ENCODE measurements at places on chromosomes 2 and 18.

GRCh38 chr2:9400268-9401058, 22.9 kb downstream of the ITGB1BP1 start:
- no peak for DNase-seq

DNA sequence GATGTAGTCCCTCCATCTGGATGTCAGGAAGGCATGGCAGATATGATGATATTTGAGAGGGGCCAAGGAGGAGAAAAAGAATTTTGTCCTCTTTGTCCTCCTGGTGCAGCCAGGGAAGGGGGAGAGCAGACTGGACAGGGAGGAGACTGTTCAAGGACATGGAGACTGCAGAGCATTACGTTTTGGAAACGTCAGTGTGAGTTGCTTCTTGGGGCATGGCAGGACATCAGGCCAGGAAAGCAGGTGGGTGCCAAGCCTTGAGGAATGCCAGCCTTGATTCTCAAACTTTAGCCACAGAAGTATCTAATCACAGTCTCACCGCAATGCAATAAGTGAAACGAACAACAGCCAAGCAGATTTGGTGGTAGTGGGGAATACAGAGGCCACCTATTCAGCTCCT, 66.2 kb downstream of the BMP10 start:
- DNase-seq = no peak

DNA sequence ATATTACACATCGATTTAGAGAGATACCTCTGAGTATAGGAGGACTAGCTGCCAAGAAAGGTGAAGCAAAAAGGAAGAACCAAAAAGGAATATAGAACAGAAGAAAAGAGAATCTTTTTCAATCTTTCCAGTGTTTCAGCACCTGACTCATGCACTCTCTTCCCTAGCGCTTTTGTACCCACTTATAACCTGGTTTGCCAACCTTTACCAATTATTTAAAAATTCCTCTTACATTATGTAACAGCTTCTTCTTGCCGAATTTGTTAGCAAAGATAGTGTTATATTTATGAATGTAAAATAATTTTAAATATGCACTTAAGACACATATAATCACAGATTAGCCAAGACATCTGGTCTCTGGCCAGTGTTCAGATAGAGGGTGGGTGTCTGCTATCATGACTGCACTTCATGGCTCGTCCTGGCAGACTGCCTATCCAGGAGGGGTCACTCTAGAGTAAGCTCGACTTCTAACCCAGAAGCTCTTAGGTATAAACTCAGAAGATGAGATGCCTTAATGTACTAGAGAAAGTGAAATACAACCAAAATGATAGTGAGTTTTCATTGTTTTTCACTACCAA, 122.9 kb downstream of the ATAD2B start:
- peak; percentile 61 for DNase-seq

DNA sequence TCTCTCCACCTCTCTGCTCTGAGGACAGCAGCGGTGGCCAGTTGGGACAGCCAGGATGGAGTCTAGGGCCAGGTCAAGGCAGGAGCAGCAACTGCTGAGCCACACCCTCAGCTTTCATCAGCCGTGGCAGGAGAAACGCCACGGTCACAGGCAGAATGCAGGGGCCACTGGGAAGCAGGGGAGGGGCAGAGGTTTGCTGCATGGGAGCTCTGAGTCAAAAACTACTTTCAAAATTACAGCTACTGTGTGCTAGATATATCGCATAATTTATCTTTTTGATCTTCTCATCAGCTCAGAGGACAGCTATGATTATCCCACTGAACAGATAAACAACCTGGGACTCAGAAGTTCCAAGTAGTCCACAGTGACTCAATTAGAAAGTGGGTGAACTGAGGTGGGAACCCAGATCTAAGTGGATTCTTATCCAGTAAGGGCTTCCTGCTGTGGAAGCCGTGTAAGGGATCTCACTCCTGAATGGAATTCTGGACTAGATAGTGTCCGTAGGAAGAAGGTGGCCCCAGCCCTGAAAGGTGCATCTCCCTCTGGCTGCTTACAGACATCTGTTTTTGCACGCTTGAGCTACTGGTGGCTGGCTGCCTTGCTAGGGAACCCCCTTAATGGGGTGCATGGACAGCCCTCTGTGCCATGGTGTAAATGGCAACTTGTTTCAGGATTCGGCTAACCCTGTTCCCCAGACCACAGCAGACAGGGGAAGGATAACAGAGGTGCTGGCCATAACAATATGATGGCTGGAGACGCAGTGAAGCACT, 194.6 kb upstream of the SMAD2 start:
- no peak for DNase-seq

- DNase-seq = no peak
Measured at GRCh38 chr18:3713166-3713565, 263.2 kb downstream of the TGIF1 start.

- no peak for DNase-seq
Measured at GRCh38 chr2:112793449-112793978, 9.2 kb upstream of the IL1A start.

DNA sequence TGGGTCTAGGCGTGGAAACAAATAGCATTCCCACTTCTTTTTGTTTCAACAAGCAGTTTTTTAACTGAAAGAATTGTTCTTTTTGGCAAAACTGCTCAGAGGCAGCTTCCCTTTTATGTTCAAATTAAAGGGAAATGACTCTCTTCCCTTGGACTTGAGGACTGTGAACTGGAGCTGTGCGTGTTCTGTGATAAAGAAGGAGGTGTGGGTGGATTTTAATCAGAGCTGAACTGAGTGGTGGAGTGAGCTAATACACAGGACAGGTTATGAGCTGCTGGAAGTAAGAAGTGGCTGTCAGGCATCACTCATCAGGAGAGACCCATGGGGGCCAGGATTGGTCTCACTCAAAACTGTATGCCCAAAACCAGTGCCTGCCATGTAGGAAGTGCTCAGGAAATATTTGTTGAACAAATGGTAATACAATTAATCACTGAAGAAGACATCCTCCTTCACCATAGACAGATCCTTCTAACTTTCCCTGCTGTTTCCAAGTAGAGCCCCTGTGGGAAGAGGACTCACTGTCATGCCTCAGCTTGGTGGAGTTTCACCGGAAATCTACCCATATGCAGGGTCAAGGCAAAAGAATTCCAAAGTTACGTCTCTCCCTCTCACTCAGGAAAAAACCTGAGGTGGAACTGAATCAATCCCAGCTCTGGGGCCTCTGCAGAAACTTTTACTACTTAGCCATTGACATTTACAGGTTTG, 55.9 kb downstream of the FEZ2 start:
- DNase-seq = no peak

DNA sequence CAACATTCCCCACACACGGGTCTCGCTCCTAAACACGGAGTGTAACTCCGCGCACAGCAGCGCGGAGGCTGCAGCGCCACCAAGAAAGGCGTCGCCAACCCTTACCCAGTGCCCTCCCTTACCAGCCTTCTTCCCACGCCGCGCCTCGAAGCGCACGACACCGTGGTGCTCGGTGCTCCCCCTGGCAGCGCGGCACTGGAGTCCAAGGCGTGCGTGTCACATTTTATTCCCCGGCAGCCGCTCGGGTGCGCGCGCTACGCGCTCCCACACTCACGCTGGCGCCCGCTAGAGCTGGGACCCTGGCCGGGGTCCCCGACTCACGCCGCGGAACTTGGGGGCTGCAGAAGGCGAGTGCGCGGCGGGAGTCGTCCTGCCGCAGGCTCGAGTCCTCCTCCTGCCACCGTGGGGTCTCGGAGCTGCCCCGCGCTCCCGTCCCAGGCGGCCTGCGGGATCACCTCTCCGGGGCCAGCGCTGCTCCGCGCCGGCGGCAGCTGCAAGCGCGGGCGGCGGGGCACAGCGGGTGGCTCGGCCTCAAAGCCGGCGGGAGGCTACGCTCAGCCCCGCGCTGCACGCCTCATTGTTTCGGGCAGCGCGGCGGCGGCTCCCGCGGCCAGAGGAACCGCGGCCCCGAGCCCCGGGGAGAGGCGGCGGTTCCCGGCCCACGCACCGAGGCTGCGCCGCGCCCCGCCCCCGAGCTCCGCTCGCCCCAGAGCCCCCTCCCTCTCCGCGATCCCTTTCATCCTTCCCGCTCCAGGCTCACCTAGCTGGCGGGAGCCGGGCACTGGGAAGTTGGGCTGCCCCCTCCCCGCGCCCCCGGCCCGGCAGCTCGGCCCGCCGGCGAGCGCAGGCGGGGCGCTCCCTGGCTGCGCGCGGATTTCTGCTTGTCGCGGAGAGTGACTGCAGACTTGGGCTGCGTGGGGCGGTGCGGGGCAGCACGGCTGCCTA, at the start of gene ST6GAL2:
ST6GAL2 (minus strand) TSS at position 197 of the 945 bp plus-strand sequence. CDS start 42,190 bp downstream, outside the sequence.
- peak; percentile 8 for DNase-seq

- DNase-seq = no peak
Measured at GRCh38 chr2:168780669-168781071, 21.8 kb upstream of the NOSTRIN start.

DNA sequence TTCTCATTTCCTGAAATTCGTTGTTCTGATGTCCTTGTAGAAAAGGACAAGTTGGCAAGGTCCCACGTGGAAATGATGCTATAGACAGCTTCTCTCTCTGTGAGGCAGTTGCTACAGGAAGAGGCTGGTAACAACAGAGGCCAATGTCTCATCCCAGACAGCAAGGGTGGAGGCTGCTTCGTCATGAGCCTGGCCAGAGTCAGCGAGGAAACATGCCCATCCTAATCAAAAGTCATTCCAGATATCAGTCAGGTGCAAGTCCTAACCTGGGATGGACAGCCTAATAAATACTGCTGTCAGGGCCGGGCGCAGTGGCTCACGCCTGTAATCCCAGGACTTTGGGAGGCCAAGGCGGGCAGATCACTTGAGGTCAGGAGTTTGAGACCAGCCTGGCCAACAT, 6.4 kb upstream of the SMAD7 start:
- no peak for DNase-seq

DNA sequence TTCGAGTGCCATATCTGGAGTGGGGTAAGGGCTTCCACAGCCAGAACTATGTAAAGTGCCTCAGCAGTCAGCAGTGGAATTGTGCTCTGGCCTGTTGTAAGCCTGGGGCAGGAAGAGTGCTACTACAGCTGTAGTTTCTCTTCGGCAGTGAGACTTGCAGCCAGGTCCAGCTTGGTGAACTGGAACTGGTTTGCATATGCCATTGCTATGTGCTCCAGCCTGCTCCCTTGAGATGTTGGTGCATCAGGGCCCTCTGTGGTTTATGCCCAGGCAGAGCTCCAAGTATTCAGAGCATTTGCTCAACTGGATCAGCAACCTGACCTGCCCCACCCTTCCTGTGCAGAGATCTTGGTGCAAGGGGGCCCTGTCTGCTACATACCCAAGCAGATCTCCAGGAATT, 47.8 kb downstream of the ZNF804A start:
- DNase-seq = peak; percentile 87

- DNase-seq = no peak
Measured at GRCh38 chr2:189533288-189534035, 47.1 kb downstream of the SLC40A1 start.

DNA sequence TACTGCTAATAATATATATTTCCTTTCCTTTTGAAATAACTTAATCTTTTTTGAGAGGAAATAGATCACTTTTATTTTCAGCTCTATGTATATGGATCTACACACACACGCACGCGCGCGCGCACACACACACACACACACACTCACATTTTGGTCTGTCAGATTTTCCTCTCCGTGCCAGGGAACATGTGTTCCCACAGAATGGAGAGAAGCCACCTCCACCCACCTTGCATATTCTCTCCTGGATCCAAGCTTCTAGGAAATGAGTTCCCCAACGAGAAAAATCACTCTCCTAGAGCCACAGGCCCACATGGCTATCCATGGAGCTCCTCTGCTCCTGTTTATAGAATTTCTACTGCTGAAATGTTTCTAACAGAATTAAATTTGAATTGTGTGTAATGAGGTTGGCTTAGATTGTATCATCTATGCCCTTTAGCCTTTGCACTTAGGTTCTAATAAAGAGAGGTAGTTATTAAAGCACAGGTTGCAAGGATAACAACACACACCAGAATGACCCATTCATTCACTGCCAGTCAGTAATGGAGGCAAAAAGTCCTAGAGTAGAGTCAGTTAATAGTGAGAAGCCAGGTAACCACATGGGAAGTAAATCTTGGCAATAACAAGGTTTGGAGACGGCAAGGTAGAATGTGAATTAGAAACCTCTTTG, 19.7 kb downstream of the IFIH1 start:
- DNase-seq = no peak

DNA sequence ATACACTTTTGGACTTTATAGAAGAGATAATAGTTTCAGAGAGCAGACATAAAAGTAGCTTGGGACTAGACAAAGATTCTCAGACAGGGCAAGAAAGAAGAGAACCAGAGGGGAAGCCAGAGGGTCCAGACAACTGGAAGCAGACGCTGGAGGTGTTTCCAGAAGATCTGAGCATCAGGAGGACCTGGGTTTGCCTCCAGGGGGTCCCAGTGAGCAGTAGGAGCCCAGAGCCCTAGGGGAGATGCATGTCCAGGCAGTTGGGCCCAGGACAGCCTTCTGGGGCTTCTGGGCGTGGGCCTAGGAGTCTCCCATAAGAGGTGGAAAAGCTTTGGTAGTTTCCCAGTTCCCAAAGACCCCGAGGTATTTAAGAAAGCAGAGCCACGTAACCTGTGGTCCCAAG, 251.2 kb upstream of the ID2 start:
- peak; percentile 10 for DNase-seq

DNA sequence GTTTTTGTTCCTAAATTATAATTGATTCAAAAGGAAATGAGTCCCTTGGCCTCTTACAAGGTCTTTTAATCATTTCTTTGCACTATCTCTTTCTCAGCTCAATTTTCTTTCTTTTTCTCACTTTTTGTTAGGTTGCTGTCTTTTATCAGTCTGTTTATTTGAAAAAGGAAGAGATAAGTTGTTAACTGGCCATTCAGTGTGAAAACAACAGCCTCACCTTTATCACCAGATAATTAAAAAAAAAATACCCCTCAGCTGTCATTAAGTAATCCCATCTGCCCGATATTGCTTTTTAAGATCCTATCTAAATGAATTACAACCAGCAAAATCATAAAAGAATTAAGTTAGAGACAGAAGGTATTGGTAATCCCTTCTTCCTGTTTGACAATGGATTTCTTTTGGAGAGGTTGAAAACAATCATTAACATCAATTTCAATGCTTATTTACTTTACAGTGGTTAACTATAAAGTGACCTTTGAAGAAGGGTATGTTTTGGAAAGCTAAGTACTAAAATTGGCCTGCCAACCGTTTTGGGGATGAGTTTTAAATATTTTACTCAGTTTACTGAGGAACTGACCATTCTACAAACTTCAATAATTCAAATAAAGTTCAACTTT, 104.9 kb downstream of the TGIF1 start:
- DNase-seq = no peak

- no peak for DNase-seq
Measured at GRCh38 chr2:26412091-26412673, 10.5 kb downstream of the DRC1 start.

All from SJCRH30 (cell line).